NAMALWA (cell line): ENCODE measurements at places on chromosomes 4 and X.

DNA sequence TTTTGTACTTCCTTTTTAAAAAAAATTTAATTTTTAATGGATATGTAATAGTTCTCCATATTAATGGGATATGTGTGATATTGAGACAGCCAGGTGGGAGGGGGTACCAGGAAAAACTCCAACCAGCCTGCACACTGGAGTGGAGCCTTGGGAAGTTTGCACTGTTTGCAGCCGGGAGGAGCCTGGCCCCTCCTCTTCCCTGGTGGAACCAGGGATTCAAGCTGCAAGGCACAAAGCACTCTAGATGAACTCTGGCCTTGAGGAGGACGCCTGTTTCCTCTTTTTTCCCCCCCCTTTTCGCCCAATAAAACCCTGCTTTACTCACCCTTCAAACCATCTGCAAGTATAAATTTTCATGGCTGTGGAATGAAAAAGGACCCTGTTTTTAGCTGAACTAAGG, 48.2 kb upstream of the GC start:
- no peak for DNase-seq

DNA sequence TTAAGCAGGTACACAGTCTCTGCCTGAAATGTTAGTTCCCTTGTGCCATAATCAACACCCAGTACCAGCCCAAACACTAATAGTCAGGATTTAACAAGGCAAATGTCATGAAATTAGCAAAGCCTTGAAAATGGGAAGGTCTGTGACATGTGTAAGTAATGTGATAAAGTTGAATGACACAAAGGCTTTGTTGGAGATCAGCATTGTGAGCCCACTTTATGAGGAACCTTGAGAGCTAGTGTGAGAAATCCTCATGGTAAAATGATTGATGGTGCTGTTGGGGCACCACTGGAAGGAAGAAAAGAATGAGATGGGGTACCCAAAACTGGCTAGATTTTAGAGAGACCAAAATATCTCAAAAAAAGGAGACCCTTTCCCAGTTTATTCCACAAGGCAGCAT, 3.3 kb upstream of the LIN54 start:
- DNase-seq, result peak; percentile 38

DNA sequence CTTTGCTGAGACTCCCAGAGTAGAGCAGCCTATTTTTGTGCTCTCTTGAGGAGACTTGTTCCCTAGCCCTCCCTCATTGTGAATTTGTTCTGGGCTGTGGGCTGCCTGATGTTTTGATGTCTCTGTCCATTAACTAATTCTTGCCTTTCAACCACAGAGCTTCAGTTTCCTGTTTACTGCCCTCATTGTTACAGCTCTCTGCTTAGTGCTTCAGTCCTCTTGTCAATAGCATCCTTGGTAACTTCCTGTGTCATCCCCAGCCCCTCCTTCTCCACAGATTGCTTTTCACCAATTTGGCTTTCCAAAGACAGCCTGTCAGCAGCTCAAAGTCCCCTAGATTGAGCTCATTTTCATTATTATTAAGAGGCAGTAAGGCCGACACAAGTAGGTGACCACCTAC, 69.9 kb downstream of the COX7B2 start:
- no peak for DNase-seq

DNA sequence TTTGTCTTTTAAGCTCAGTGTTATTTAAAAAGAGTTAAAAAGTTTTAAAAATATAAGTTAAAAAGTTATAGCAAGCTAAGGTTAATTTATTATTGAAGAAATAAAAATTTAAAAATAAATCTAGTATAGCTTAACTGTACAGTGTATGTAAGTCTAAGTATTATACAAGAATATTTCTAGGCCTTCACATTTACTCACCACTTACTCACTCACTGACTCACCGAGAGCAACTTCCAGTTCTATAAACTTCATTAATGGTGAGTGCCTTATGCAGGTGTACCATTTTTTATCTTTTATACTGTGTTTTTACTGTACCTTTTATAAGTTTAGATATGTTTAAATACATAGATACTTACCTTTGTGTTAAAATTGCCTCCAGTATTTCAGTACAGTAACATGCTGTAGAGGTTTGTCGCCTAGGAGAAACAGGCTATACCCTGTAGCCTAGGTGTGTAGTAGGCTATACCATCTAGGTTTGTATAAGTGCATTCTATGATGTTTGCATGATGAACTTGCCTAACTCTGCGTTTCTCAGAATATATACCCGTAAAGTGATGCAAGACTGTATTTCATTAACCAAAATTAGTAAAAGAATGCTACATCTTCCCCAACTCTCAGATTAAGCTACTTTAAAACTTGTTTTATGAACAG, 202.9 kb downstream of the CFAP299 start:
- DNase-seq, result no peak
